Stomach (tissue), 19 donors: ENCODE measurements at places on chromosomes 6 and 20. TPM values are rescaled to one million over a fixed set of nuclear protein-coding genes. Genes with fewer than 3 reads are reported as not detected.

The JAG1 gene
- 26.3 TPM for polyA plus RNA-seq

The ABHD16B gene
- polyA plus RNA-seq: not detected

The CRISP2 gene
- 0.38 TPM for polyA plus RNA-seq

The HMGCLL1 gene
- polyA plus RNA-seq: 0.10 TPM

The DDX27 gene
- polyA plus RNA-seq: 21.0 TPM
